ENCODE measurements at places on chromosomes 3 and 15.

DNA sequence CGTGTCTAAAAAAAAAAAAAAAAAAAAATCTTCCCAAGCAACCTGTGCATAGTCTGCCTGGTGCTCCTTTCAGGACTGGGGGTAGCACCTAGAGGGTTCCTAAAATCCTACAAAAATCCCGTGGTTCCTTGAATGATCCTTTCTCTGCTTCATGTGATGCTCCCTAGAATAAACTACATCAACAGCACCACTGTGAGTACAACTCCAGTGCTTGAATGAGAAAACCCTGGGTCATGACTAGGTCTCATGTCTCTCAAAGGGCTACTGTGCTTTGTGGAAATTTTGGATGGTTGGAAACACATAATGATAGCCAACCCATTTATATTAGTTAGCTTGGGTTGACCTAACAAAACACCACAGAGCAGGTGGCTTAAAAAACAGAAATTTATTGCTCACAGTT is 243.5 kb downstream of the OPA1 start:
- DNase-seq = no peak

DNA sequence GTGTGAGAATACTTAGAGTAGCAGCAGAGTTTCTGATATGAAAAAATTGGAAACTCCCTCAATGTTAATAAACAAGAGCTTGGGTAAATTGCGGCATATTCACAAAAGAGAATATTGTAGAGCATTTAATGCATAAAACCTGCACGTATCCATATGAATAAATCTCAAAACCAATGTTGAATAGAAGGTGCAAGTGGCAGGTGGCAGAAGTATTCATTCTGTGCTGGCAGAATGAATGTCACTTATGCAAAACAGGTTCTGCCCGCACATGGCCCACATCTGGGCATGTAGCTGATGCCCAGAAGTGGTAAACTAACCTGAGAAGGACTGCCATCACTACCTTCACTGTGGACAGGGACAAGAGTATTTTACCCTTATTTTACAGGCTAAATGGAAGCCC is 14.1 kb upstream of the PRSS50 start:
- DNase-seq = no peak

GRCh38 chr3:129560911-129561594 is 18.1 kb downstream of the H1-8 start:
- peak; percentile 54 for DNase-seq

DNA sequence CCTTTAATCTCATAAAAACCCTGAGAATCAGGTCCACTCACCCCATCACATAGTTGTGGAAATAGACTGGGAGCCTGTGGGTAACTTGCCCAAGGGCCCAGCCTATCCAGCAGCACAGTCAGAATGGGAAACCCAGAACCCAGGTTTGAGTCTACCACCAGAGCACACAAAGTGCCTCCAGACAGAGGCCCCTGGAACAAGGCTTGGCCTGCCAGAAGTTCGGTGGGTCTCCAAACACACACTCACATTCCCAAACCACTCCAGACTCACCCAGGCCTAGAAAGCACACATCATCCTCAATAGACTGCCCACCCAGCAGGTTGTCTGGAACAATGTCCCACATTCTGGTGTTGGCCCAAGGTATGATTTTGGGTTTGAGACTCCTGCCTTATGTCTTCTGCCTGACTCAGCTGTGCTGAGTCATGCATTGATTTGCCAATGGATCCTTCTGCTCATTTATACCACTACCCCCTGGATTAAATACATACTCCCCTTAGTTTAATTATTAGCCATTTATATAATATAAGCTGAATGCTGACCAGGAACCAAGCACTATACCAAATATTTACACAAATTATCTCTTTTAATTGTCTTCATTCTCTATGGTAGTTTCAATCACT is 4.5 kb downstream of the SLC12A8 start:
- DNase-seq = no peak

DNA sequence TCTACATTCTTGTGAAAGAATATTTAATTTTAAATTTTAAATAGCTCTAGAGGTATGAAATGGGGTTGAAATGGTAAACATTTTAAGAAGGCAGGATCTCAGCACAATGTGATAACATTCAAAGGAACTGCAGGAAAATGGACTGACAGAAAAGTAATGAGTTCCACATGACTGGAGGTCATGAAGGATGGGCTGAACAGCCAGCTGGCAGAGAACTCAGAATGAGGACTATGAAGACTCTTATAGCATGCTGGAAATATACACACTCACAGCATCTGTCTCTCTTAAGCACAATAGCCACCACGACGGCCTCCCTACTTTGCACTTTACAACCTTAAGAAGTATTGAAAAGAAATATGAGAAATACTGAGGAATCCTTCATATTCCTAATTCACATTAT is 94.7 kb downstream of the TNIK start:
- DNase-seq = no peak

GRCh38 chr3:156259896-156260295 is 139.5 kb downstream of the KCNAB1 start:
- no peak for DNase-seq

- peak; percentile 24 for DNase-seq
Observed at GRCh38 chr15:67521783-67522568, 1.0 kb downstream of the C15orf61 start.

DNA sequence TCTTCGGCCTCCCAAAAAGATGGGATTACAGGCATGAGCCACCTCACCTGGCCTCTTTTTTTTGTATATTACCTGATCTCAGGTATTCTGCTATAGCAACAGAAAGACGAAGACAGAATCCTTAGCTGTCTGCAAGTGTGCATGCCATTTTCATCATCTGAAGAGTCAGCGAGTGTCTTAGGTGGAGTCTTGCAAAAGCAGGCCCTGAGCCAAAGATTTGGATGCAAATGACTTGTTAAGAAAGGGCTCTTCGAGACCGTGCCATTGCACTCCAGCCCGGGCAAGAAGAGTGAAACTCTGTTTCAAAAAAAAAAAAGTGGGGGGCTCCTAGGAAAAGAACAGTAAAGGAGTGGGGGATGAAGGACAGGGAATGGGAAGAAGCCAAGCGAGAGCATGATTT is 10.2 kb upstream of the TRIM69 start:
- DNase-seq = no peak

GRCh38 chr15:62981071-62981470 is 61.5 kb upstream of the TPM1 start:
- no peak for DNase-seq

GRCh38 chr15:50686469-50687301 is at the start of gene TRPM7:
TRPM7 (minus strand) TSS chr15:50686797; CDS start chr15:50686533, 264 bp downstream.
- peak; percentile 82 for DNase-seq

- no peak for DNase-seq
Observed at GRCh38 chr3:98827221-98827920, 64.2 kb downstream of the ST3GAL6 start.

DNA sequence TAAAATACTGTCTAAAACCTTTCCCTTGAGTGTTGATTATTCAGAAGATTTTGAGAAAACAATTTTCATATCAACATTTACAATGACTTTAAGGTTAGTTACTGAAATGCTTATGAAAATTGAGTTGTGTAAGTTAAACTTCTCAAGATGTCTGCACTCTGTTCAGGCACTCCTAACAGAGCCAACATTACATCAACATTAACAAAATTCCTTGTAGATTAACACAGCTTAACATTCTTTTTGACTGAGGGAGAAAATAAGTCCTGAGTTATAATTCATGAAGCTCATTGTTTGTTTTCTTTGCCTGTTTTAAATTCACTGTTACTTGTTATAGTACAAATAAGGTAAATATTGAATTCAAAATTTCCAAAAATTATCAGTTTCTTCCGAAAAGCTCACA is 9.0 kb downstream of the ACKR4 start:
- DNase-seq = no peak
